ENCODE measurements at places on chromosomes 7 and 10.

DNA sequence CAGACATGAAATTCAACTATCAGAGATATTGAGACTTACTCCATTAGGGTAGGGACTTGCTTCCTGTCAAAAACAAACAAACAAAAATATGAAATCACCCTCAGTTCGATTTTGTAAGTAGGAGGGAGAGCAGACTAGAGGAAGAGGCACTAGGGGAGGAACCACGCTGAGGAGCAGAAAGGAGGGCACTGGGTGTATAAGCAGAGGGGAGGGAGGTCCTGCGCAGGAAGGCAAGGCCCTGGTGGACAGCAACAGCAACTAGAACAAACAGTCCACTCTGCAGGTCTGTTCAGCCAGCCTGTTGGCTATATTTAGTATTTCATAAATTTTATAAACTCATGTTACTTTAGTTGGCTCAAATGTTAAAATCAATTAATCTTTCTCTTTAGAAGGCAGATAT, 937.1 kb upstream of the C7orf33 start:
- DNase-seq, result no peak

- DNase-seq, result no peak
Observed at GRCh38 chr10:47127188-47127785, 172.7 kb upstream of the GDF10 start.

GRCh38 chr10:102918817-102919245, 737 bp downstream of the CNNM2 start:
- DNase-seq, result peak; percentile 49

DNA sequence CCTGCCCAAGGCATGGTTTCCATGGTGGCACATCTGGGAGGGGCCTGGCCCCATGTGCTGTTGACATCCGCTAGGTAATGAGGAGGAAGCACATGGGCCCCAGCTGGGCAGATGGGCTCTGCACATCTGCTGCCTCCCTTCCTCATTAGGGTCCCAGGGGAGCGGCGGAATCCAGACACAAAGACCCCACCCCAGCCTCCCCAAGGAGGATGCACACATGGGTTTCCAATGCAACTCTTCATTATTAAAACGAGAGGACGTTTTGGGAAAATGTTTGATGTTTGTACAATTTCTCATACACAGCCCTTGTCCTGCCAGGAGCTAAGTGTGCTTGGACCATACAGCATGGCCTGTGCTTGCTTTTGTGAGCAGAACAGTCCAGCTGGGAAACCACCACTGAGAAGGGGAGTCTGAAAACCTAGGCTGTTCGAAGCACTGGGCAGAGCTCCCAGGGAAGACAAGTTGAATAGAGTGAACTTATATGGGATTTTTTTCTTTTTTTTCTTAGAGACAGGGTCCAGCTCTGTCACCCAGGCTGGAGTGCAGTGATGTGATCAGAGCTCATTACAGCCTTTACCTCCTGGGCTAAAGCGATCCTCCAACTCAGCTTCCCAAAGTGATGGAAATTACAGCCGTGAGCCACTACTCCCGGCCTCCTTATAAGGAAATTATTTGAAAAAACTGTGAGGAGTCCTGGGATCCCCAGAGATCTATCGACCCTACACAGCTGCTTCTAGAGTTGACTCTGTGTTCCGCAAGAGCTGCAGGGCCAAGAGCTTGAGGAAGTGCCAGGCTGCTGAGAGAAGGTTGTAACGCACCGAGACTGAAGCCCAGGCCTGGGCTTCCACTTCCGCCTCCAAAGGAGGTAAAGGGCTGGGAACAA, 23.4 kb downstream of the FAM107B start:
- peak; percentile 78 for DNase-seq

GRCh38 chr7:156903232-156903909, 10.4 kb upstream of the LMBR1 start:
- DNase-seq, result no peak
